Substantia nigra (tissue), 51 donors: ENCODE measurements at places on chromosomes 13 and 19.

- DNase-seq = no peak
Observed at GRCh38 chr13:75945841-75946482, 309.8 kb downstream of the LMO7 start.

GRCh38 chr13:80873589-80873988, 532.7 kb upstream of the SPRY2 start:
- no peak for DNase-seq

DNA sequence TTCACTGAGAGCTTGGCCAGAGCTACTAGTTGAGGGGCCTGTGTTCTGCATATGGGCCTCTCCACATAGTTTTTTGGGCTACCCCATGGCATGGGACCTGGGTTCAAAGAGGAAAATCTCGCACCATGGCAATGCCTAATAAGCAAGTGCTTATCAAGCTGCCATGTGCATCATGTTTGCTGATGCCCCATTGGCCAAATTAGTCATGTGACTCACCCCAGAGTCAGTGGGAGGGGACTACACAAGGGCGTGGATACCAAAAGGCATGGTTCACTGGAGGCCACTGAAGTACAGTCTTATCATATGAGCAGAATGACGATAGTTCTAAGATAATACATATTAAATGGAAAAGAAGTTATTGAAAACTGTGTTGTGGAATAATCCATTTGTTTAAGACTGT, 214.8 kb downstream of the LMO7 start:
- no peak for DNase-seq

DNA sequence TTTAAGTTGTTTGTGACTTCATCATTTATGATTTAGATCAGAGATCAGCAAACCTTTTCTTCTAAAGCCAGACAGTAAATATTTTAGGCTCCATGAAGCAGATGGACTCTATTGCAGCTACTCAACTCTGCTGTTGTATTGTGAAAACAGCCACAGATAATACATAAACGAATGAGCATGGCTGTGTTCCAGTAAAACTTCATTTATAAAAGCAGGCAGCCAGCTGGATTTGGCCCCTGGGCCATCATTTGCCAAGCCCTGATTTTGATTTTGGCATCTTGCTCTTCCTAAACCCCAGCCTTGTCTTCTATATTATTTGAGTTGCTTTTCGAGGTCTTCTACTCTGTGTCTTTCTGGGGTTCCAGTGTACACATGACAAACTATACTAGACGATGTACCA, 41.3 kb downstream of the RNASEH2B start:
- no peak for DNase-seq

- DNase-seq = no peak
Observed at GRCh38 chr19:47653856-47654255, 44.9 kb downstream of the BICRA start.

GRCh38 chr19:48813123-48813913, 2.5 kb upstream of the BCAT2 start:
- no peak for DNase-seq

DNA sequence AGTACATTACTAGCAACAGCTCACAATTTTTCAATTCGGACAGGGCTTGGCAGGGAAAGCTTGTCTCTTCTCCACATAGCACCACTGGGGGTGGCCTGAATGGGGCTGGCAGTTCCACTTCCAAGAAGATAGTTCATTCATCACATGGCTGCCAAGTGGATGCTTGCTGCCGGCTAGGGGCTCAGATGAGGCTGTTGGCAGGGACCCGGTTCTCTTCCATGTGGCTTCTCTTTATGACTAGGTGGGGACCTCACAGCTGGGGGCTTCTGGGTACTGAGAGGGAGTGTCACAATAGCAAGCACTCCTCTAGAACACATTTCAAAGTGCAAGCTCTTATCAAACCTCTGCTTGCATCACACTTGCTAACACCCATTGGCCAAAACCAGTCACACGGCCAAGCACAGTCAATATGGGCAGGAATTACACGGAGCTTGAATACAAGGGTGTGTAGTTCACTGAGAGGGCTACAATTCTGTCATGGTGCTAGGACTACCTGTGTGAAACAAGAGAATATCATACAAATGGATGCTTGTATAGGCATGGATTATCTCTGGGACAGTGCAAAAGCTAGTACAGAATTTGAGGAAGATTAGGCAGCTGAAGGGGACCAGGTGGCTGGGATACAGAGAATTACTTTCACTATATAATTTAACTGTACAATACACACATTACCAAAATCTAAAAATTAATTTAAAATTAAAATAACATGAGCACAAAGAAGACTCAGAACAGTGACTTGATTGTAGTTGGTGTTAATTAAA, 32.3 kb downstream of the ATP7B start:
- DNase-seq = no peak

DNA sequence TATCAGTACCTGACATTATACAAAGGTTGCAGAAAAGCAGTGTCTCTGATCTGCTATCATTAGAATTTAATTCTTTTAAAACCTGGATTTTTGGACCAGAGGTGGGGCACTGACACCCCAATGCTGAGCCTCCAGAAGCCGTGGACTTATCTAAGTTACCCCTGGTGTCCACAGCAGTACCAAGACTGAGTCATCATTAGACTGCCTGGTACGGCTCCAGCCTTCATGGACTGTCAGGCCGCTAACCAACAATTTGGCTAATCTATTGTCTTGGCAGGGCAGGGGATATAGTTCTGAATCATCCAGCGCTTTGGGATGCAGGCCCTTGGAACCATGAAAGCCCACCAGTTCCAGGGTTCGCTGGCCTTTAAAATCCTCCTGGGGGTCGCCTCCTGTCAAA, 78.3 kb downstream of the TSHZ3 start:
- DNase-seq = no peak

DNA sequence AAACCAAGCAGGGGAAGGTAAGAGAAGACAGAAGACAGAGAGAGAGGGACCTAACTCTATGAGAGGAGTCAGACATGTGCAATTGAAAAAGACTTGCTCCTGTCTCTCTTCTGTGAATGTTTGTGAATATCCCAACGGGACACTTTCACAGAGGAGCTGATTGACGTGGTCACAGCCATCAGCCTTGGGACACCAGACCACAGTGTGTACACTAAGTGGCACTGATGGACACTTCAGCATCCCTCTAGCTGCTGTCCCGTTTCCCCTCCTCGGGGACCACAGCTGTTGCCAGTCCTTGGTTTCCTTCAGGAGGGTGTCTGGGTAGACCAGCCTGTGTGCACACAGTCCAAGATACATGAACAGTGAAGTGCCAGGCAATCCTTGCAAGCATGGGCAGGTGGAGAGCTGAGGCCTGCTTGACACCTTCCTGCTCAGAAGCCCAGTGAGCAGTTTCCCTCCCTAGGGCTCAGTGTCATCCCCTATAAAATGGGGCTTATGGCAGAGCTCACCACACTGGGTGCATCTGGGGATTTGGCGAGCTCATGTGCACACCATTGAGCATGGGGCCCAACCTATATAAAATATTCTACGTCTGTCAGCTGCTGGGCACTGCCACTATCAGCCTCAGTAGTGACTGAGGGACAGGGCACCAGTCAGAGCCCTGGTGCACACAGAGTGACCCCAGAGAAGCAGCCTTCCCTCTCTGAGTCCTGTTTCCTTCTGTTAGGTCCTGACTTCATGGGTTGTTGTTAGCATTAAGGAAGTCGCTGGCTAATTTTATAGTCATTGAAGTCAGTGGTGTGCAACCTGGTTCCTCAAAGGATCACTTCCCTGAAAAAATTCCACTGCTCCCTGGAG, 4.3 kb upstream of the USF2 start:
- no peak for DNase-seq
